ENCODE measurements at places on chromosomes 4 and X. TPM values are rescaled to one million over a fixed set of nuclear protein-coding genes. Genes with fewer than 3 reads are reported as not detected.

The CDKL5 gene
- 3.8 TPM for total RNA-seq

The AIFM1 gene
- 37.4 TPM for total RNA-seq

The ERVMER34-1 gene
- total RNA-seq: 1.5 TPM

The AVPR2 gene
- 0.81 TPM for total RNA-seq

GRCh38 chrX:68929332-68930150, 100.7 kb downstream of the EFNB1 start:
- DNase-seq: peak; percentile 53

DNA sequence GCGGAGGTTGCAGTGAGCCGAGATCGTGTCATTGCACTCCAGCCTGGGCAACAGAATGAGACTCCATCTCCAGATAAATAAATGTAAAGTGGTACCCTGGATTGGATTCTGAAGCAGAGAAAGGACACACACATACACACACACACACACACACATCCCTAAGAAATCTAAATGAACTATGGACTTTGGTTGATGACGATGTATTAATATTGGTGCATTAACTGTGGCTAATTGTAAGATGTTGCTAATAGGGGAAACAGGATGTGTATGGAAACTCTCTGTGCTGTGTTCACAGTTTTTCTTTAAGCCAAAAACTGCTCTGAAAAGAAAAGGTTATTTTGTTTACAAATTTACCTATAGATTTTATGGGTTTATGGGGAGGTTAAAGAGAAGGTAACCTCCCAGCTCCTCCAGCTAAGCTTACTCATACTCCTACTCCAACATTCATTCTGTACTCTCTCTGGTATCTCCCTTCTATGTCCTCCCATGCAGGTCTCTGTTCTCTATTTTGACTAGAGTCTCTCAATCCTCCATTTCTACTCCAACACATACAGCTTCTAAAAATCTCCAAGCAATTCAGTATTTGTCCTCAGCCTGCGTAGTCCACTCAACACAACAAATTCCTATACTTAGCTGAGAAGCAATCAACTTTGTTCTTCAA, 46.5 kb upstream of the RELL1 start:
- no peak for DNase-seq

- no peak for DNase-seq
Measured at GRCh38 chr4:42626629-42627146, 30.2 kb downstream of the ATP8A1 start.

DNA sequence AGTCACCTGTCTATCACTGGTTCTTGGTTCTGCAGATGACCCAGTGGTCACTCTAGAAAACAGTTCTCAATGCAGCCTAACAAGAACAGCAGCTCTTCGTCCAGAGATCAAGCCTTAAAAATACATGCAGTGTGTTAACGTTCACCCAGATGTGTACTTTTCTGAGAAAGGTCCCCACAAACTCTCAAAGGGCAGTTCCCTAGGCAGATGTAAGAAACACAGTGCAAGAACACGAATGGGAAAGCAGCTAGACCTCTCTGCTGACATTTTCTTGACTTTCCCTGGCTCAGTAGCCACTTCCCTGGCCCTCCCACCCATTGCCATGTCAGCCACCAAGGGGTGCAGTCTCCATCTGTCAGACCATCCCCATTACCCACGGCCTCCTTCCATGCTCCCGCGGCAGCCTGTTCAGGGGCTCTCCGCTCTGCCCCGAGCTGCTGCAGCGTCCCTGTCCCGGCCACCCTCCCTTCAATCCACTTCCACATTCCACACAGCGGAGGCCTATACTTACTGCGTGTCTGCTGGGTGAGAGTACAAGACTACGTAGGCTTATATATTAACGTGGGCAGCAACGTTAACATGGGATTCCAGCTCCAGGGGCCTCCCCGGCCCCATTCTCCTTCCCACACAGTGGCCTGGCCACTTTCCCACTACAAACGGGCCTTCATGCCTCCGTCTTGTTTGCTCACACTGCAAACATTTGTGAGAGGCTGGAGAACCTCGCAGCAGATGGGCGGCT, 34.3 kb downstream of the IRF2 start:
- DNase-seq: no peak

GRCh38 chrX:15098505-15098904, 171.4 kb downstream of the ASB9 start:
- DNase-seq: no peak

DNA sequence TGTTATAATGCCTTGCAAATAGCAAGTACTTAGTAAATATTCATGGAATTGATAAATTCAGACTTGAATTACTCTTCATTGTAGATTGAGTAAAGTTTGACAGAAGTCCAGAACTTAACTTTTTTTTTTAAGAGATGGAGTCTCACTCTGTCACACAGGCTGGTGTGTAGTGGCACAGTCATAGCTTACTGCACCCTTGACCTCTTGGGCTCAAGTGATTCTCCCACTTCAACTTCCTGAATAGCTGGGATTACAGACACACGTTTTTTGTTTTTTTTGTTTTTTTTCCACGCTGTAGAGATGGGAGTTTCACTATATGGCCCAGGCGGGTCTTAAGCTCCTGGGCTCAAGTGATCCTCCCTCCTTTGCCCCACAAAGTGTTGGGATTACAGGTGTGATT, 32.1 kb downstream of the UBE2K start:
- DNase-seq: peak; percentile 65

DNA sequence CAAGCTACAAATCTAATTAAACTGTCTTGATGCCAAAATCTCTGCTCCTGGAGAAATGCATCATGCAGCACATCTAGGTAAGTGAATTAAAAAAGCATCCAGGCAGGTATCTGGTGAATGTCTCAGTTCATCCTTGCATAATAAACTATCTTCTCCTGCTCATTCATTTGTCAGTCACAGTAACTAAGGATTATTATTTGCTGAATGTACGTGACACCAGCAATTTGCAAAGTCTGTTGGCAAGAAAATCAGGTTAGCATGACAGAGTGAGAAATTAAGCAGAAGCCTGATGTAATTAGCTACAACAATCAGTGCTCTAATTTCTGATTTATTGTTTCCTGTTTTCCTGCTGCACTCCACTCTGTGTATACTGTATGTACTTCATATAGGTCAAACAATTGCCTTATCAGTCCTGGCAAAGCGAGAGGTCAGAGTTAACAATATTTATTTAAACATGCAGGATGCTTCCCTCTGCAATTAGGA, 213.6 kb downstream of the FBXO8 start:
- no peak for DNase-seq

All from adrenal gland (tissue), 19 donors.